Cerebellum (tissue), 4 donors: ENCODE measurements at places on chromosomes 1 and 21.

GRCh38 chr21:42784276-42784675, 95.1 kb downstream of the WDR4 start:
- no peak for DNase-seq

- DNase-seq, result no peak
Observed at GRCh38 chr1:9186082-9186859, 48.3 kb upstream of the H6PD start.

DNA sequence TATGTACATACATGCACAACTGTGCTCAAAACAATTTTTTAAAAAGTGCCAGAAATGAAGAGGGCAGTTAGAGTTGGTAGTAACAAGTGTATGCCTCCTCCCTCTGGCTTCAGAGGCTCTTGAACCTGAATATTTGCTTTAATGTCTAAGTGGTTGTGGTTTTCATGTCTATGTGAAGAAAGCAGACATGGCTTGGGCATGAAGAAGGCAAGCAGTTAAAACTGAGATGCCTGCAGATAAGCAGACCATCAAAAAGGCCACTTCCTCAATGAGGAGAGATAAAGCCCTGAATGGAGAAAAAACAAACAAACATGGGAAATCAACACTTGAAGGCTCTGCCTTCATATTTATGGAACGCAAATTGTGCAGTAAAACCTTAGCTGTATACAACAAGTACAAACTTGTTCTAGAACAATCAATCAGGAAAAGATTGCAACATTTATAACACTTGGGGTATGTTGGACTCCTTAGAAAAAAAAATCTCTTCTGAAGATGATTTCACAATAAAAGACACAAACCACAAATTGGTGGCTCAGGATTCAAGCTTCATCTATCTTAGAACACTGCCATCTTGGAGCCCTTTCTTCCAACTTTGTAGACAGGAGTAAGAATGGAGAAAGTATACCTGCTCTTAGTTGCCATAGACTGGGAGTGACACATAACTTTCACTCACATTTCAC, 52.7 kb upstream of the PLA2G4A start:
- DNase-seq, result no peak

GRCh38 chr1:76705560-76705959, 161.7 kb upstream of the ST6GALNAC5 start:
- no peak for DNase-seq

GRCh38 chr1:59976194-59977074, 49.9 kb upstream of the CYP2J2 start:
- DNase-seq, result peak; percentile 69

GRCh38 chr1:153540394-153541361, at the start of gene S100A5:
TSS of gene S100A5 (minus strand) at chr1:153540934. CDS start at chr1:153540191, 743 bp downstream.
- DNase-seq, result no peak

- DNase-seq, result no peak
Observed at GRCh38 chr1:118043624-118044023, 114.1 kb downstream of the WDR3 start.

DNA sequence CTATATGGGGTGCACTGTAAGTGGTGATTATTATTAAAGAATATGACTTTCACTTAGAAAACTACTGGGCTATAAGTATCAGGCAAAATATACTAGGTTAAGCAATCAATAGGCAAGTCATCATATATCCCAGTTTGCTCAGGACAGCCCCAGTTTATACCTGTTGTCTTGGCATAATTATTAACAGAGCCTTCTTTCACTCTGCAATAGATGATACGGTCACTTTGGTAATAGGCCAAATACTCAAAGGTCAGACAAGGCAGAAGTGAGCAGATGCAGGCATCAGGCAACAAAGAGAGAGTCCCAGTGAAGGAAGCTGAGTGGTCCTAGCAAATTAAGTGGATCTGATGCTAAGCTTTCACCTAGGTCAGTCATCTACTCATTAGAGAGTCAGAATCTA, 599.9 kb downstream of the LMO4 start:
- DNase-seq, result no peak

- no peak for DNase-seq
Observed at GRCh38 chr1:3545363-3546047, 65.8 kb downstream of the MEGF6 start.

DNA sequence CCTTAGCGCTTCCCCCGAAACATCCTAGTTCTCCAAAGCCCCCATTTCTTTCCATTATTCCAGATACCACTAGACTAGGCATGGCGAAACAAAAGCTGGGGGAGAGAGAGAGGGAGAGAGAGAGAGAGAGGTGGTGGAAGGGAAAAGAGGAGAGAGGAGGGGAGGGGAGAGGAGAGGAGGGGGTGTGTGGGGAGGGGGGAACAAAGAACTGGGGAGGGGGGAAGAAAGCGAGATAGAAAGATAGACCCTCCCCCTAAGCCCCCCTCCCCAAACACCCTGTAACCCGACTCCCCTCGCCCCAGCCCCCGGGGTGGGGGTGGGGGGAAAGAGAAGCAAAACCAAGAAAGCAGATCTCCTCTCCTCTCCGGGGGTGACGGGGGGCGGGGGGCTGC, 352 bp downstream of the MEX3A start:
- no peak for DNase-seq

- DNase-seq, result no peak
Observed at GRCh38 chr21:41071258-41072171, 96.4 kb upstream of the BACE2 start.

DNA sequence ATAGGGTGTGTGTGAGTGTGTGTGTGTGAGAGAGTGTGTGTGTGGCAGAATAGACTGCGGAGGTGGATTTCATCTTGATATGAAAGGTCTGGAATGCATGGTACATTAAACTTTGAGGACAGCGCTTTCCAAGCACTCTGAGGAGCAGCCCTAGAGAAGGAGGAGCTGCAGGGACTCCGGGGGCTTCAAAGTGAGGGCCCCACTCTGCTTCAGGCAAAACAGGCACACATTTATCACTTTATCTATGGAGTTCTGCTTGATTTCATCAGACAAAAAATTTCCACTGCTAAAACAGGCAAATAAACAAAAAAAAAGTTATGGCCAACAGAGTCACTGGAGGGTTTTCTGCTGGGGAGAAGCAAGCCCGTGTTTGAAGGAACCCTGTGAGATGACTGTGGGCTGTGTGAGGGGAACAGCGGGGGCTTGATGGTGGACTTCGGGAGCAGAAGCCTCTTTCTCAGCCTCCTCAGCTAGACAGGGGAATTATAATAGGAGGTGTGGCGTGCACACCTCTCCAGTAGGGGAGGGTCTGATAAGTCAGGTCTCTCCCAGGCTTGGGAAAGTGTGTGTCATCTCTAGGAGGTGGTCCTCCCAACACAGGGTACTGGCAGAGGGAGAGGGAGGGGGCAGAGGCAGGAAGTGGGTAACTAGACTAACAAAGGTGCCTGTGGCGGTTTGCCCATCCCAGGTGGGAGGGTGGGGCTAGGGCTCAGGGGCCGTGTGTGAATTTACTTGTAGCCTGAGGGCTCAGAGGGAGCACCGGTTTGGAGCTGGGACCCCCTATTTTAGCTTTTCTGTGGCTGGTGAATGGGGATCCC, 18.3 kb upstream of the HDAC1 start:
- DNase-seq, result no peak

- no peak for DNase-seq
Observed at GRCh38 chr1:155001425-155001674, 1.3 kb upstream of the ZBTB7B start.

GRCh38 chr1:225685476-225686176, 32.7 kb upstream of the ENAH start:
- no peak for DNase-seq

- no peak for DNase-seq
Observed at GRCh38 chr1:41900603-41901444, 17.9 kb downstream of the HIVEP3 start.

DNA sequence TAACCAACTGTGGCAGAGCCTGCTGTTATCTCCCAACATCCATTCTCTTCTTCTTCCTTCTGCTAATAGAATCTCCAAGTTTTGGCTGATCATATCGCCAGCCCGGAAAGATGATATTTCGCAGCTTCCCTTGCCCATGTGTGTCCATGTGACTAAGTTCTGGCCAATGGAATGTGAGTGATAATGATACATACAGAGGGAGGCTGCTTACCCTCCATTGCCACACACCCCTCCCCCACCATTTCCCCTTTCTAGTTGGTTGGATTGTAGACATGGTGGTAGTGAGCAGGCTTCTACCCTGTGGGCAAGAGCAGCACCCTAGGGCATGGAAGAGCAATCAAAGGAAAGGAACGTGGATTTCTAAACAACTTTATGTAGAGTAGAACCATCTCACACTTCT, 48.8 kb downstream of the SLC9C2 start:
- DNase-seq, result no peak

GRCh38 chr1:185987611-185988321, 253.6 kb downstream of the HMCN1 start:
- DNase-seq, result no peak

DNA sequence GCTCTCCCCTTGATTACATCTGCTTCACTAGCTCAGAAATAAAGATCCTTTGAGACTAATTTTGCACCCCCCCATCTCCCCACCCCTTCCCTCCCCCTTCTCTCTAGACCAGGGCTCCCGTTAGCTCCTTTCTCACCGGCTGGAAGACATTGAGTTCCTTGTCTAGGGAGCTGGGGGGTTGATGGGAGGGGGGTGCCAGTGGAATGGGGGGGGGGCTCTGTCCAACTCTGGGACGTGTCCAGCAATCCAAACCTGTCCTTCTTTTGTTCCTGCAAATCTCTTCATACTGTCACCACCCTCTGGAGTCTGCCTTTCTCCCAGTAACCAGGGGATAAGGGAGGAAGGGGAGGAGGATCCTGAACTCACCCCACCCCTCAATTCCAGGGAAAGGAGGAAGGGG, 61.9 kb downstream of the RHBG start:
- DNase-seq, result no peak

DNA sequence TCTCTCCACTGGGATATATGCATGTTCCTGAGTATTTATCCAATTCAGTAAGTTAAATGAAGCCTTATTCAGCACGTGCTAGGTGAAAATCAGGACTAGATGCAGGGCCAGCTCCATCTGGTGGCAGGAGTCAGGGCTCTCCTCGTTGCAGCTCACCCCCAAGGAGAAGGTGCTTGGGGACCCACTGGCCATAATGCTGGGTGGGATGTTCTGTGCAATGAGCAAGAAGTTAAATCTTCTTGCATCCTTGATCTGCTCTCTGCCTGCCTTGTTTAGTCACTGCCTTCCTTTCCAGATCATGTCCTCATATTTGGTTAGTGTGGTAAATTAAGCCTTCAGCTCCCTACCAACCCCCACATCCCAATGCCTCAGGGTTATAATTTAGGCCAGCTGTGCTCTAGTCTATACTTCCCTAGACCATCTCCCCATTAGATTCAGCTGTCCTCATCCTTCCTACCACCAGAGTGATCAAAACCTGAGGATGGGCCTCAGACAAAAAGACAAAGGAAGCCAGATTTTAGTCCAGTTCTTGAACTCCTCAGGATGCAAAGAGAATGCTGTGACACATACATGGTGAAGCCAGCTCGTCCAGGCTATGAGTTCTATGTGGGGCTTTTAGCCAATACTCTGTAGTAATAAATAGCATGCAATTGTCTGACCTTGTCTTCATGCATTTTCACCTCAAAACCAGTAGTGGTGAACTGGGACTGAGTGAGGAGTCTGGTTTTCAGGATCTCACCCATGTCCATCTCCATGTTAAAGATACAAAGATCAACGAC, 55.9 kb downstream of the SEC16B start:
- DNase-seq, result no peak

DNA sequence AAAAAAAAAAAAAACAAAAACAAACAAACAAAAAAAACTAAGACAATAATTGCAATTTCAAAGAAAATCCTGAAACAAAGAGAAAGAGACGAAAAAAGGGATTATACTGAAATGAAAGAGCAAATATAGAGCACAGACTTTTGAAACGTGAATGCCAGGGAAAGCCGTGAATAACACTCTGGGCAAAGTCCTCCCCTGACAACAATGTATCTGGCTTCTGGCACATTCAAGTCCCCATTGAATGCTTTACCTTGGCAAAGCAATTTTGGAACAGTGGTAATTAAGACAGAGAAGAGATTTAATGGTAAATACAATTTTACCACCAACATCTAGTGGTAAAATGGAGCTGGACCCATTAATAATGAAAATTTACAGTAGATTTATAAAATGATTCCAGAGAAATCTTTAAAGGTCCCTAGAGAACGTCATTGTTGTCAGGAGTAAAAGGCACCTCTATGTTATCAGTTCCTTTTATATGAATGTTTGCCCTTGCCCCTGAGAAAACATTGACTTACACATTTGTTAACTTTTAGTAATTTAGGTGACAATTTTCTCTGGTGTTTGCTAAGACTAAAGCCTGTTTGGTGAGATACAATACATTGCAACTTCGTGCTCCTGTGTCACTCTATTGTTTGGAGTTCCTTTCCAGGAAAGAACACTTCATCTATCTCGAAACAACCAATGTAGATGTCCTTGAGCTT, 89.7 kb downstream of the GREM2 start:
- no peak for DNase-seq

DNA sequence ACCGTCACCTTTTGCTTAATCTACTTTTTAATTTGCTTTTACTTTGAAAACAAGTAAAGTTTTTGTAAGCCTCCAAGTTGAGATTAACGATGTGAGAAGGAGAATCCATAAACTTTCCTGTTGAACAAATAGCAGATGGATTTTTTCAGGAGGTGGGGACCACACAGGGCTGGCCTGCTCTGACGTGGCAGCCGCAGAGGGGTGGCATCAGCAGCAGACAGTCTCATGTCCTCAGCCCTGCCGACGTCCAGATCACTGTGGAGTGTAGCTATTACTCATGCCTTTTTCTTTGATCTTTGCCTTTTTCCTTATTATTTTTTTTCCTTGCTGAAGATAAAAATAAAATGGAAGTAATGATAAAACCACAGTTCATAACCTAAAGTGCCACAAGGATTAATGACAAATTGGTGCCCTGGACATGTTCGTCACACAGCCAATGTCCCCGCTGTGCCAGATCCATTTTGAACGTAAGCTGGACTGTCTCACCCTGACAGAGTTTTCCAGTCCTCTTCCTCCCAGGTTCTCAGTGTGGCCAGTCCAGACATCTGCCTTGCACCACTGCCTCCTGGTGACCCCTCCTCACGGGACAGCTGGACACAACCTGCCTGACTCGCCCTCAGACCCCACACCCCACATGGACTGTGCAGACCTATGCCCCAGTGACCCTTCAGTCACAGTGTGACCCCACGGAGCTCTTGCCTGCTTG, 15.4 kb upstream of the ZBTB21 start:
- DNase-seq, result no peak

- no peak for DNase-seq
Observed at GRCh38 chr1:217331698-217332097, 299.2 kb downstream of the GPATCH2 start.

- DNase-seq, result peak; percentile 78
Observed at GRCh38 chr1:159214149-159214760, 9.6 kb downstream of the ACKR1 start.

DNA sequence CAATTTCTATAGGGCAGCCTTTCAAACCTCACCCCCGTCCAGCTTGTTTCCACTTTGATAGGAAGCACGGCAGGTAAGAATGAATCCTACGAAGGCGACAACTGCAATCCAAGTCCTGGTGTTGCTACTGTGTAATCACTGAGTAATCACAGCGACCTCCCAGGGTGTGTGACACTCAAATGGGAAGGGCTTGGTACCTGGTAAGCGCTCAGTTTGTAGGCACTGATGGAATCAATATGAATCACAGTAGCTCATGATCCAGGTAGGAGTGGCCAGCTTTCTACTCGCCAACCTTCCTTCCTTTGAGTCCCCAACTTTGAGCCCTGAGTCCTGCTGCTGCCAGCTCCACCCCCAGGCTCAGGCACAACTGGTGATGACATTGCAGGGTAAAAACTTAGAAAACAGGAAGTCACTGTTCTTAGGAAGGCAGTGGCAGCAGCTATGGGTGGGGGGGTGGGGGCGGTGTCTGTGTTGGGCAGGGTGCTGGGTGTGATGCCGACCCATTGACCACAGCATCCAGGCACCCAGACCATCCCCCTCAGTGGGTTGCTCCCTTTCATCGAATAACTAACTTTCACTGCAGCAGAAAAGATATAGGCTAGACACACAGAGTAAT, 70.7 kb downstream of the CD247 start:
- DNase-seq, result no peak

GRCh38 chr1:10398278-10398733, 558 bp upstream of the PGD start:
- DNase-seq, result no peak
